Fibroblast of skin of left quadriceps (primary cell): ENCODE measurements at places on chromosomes 7 and 10.

GRCh38 chr10:35690534-35690933 lies 48.4 kb upstream of the FZD8 start:
- DNase-seq, result no peak

DNA sequence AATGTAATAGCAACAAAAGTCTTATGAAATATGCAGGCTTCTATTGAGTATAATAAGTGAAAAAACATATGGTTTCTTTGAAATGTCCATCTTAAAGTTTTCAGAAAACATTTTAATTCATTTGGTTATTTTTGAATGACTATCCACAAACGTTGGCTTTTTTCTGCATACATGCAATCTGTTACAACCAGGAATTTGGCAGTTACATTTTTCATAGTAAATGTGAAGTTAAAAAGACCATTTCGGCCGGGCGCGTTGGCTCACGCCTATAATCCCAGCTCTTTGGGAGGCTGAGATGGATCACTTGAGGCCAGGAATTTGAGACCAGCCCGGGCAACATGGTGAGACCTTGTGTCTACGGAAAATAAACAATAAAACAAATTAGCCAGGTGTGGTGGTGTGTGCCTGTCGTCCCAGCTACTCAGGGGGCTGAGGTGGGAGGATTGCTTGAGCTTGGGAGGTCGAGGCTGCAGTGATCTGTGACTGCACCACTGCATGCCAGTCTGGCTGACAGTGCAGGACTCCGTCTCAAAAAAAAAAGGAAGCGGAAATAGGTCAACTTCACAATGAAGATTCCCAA lies 73.9 kb upstream of the NMT2 start:
- no peak for DNase-seq

DNA sequence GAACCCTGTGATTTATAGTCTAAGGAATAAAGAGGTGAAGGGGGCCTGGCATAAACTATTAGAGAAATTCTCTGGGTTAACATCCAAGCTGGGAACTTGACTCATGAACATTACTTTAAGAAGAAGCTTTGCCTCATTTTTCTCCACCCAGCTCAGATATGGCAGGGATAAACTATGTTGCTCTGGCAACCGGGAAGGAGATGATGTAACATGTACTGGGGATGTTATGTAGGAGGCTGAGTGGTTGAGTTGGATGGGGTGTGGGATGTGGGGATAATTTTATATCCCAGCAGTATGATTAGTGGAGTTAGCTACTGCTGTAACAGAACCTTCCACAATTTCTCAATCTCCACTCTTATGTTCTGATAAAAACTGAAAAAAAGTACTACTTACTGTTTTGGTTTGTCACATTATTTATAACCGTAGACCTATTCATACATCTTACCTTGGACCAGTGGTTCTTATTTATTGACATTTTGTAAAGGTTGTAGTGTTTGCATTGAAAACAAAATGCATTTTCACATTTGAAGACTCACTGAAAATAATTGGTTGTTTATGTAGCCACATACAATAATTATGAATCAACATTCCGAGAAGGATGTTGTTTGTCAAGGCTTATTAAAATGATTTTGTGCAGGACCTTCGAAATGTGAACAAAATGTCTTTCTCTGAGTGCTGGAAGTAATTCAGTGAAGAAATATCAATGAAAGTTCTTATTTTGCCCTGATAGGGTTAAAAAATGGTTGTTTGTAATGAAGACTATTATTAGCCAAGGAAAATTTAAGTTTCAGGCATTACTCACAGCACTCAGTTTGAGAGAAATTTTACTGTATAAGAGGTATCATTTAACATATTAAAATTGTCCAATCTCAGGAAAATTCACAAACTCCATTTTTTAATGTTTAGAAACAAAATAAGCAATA lies 1.3 kb downstream of the OR2F2 start:
- DNase-seq, result peak; percentile 20

DNA sequence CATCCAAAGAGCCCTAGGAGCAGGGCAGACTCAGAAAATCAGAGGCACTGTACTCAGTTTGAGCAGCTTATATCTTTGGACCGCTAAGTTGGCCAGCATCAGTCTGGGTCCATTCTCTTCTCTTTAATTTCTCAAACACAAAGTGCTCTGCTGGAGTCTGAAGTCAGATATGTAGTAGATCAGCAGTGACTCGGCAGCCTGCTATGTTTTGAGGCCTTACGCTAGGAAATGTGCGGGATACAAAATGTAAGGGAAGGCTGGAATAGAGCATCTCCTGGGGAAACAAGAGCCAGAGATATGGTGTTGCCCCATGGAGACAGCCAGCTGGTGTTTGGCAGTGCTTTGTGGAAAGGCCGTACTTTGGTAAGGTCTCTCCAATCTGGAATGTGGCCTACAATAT lies 60.6 kb upstream of the VKORC1L1 start:
- no peak for DNase-seq

GRCh38 chr10:93799155-93799708 lies 41.5 kb downstream of the LGI1 start:
- DNase-seq, result no peak

DNA sequence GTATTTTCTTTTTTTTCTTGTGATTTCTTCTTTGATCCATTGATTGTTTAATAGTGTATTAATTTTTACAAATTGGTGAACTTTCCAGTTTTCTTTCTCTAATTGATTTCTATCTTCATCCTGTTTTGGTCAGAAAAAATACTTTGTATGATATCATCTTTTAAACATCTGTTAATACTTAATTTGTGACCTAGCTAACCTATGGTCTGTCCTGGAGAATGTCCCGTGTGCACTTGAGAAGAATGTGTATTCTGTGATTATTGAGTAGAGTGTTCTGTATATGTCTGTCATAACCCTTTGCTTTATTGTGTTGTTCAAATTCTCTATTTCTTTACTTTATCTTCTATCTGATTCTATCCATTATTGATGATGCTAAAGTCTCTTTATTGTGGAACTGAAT lies 65.8 kb upstream of the ZEB1 start:
- no peak for DNase-seq

DNA sequence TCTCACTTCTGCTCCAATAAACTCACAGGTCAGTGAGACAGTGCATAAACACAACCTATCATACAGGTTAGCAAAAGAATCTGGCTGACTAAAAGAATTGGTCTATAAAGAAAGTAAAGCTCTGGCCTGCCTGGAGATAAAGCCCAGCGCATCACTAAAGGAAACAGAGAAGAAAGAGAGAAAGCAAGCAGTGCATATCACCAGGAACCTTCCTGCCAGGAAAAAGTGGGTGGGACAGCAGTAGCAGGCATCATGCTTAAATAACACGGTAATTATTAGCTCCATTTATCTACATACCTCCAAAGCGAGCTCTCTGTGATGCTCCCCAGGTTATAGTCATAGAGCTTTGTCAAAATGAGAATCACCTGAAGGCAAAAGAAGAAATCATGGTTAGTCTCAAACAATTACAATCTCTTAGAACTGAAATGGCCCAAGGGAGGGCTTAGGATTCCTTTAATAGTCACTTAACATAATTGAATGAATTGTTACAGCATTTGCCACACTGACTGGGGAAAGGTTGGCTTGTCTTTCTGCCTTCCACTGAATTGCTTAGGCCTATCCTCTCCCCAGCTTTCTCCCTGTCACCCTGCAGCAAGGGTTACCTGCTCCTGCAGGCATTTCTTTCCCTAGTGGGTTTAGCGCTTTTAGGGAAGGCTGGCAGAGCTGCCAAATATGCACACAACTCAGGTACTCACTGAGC lies 208.1 kb downstream of the SORCS1 start:
- no peak for DNase-seq

DNA sequence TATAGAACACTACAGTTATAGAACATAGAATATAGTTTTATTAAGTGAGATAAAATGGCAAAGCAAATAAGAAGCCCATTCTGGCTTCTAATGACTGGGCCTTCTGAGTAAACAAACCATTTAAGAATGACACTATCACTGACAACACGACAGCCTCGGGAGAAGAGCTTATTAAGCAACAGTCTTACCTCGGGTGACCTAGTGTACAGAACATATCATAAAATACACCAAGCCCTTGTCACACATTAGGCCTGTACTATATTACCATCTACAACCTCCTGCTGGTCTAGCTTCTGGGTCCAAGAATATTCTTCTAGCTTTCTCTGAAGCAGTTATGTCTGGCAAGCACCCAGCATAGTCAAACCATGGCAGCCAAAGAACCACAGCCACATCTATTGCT lies 32.0 kb downstream of the CCDC186 start:
- DNase-seq, result no peak

DNA sequence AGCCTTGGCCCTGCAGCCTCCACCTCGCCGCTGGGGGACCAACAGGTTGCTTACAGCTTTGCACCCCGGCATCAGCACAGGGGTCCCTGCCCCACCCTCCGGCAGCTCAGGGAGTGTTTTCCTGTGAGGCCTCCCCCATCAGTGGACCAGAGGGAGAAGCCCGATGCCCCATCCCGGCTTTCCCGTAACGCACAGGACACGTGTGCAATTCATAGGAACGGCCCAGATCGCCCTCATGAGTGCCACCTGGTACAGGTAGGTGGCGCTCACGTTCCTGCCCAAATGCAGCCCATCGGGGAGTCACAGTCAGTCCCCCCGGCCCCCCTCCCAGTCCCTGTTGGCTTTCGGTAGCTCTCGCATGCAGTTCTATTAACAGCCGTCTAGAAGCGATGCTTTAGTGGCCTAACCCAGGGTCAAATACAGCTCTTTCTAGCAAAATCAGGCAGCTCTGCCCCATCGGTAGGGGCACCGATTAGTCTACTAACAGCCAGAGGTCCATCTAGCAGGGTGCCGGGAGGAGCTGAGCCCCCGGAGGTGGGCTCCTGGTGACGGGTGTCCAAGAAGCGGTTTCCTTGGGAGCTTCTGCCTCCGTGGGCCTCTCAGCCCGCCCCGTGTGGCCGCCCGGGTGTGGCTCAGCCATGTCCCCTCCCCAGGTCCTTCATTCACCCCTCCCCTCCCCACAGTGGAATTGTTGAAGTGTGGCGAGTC lies 48.4 kb upstream of the GTF2IRD1 start:
- DNase-seq, result no peak

DNA sequence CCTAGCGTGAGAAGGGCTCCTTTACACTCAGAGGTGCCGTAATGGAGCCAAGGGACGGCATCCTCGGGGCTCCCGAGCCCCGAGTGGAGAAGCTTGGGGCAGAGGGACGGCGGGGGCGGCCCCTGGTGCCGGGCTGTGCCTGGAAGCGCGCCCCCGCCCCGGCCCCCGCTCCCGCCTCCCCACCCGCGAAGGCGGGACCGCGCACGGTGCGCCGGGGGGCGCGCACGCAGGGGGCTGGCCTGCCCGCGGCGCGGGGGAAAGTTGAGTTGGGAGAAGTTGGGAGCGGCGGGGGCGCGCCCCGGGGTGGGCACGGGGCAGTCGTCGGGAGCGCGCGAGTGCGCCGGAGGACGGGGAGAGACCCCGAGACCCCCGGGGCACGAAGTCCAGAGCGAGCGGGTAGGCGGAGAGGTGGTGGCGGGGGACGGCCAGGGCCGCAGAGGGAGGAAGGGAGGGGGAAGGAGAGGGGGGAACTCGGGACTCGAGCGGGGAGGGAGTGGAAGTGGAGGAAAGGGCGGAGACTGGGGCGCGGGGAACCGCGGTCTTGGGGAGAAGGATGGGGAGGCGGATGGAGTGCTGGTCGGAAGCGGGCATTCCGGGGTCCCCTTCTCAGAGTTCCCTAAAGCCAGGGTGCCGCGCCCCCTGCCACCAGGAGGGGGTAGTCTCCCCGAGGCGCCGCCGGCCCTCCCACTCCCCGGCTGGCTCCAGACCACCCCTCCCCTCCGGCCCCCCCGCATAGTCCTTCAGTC lies at the start of gene SLC4A2:
Gene SLC4A2, plus strand, starts transcription at position 223 of the 746 bp plus-strand sequence. CDS start 2,399 bp downstream, outside the sequence.
- no peak for DNase-seq

DNA sequence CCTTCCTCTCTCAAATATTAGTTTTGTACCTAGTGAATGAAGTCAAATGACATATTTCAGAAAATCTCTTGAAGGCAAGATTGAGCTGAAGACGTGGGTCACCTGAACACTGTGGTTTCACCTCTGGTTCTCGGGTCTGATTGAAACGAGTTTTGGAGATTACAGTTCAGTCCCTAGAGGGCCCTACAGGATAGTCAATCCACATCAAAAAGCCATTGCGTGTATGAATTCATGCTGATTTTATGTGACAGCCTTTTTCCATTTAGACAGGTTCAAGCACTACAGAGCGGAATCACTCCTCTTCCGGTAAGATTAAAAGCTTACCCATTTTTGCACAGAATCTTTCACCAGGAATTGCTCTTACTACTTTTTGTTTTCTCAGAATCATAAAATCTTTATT lies 62.2 kb downstream of the VIM start:
- DNase-seq, result no peak

GRCh38 chr10:79409726-79410085 lies 35.7 kb downstream of the ZCCHC24 start:
- no peak for DNase-seq

GRCh38 chr7:21548491-21548890 lies 5.7 kb downstream of the DNAH11 start:
- DNase-seq, result no peak

DNA sequence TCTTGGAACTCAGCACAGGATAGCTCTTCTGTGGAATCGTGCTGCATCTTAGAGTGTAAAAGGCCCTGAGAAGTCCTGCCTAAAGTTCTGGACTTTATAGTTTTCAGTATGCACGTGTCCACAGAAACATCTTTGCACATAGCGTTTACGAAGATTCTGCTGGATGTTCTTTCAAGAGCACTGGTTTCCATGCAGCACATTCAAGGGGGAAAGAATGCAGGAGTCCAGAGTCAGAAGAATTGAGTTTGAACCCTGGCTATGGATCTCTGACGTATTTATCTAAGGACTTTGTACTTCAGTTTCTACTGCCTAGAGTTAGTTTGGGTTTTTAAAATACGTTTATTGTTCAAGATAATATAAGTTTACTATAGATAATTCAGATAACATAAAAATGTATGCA lies 282.8 kb upstream of the ZMIZ1 start:
- DNase-seq, result no peak

- no peak for DNase-seq
These were observed 14.5 kb downstream of the NUDT5 start for GRCh38 chr10:12181065-12181775.

DNA sequence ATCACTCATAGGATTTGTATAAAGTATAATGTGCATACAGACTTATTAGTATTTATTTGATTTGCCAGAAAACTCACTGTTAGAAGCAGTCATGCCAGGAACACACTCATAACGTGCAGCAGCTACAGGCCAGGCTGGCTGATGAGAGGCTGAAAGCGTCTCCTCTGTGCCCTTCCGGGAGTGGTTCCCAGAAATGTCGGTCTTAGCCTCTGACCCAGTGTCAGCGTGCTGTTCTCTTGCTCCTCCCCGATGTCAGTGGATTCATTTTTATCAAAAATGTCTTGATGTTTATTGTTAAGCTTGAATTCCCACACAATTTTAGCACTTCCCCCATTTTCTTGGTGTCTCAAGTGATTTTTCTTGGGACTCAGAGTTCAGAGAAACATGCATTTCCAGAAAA lies 33.3 kb upstream of the GARS1 start:
- no peak for DNase-seq

DNA sequence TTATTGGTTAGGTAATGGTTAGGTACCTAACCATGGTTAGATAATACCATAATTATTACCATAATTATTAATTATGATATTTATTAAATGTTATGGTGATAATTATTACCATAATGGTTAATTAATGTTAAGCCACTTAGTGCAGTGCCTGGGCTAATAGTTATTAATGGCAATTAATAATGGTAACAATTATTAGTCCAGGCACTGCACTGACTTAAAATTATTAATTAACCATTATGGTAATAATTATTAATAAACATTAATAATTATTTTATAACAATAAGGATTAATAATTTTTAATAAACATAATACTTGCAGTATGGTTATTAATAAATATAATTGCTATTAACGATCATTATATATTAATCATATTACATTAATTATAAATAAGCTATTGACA lies 604.0 kb downstream of the CALN1 start:
- DNase-seq, result no peak

GRCh38 chr7:151448261-151449252 lies 8.6 kb upstream of the CRYGN start:
- DNase-seq, result peak; percentile 26
